Kidney (tissue), 22 donors: ENCODE measurements at places on chromosomes 3 and 15. TPM values are rescaled to one million over a fixed set of nuclear protein-coding genes. Genes with fewer than 3 reads are reported as not detected.

DNA sequence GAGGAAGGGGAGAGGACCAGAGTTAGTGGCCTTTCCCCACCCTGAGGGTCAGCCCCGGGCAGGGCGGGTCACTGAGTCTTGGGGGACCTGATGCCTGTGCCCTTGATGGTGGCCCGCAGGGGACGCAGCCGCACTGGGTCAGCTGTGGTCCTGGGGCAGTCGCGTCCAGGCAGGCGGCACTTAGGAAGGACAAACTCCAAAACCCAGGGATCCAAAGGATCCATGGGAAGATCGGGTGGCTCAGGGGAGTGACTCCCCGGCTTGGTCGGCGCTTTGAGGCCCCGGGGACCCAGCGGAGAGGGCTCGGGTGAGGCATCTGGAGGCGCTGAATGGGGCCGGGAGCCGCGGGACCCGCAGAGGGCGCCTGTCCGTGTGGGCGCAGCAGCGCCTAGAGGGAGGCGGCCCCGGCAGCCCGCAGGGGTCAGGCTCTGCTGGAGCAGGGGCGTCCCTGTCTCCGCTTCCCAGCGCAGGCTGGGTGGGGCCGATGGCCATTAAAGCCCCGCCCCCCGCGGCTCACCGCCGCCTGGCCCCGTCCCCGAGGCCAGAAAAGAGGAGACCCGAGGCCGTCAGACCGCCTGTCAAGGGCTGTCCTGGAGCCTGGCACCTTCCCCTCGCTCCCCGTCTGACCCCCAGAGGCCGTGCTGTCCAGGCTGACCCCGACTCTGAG, 17.5 kb downstream of the CIDEC start:
- DNase-seq, result peak; percentile 79

The PRSS50 gene
- 0.35 TPM for total RNA-seq

DNA sequence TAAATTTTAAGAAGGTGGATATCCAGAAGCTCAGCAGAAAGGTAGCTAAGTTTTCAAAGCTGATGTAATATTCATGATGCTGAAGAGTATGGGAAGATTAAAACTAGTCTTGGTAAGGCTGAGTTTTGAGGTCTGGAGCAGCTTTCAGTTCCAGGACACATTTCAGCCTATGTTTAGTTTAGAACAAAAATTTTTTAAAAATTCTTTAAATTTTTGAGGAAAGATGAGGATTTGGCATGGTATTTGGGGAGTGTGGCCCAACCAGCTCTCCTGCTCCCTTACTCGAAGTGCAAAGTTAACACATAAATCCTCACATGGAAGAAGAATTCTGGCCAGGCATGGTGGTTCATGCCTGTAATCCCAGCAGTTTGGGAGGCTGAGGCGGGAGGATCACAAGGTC, 1039.1 kb downstream of the NAALADL2 start:
- no peak for DNase-seq

DNA sequence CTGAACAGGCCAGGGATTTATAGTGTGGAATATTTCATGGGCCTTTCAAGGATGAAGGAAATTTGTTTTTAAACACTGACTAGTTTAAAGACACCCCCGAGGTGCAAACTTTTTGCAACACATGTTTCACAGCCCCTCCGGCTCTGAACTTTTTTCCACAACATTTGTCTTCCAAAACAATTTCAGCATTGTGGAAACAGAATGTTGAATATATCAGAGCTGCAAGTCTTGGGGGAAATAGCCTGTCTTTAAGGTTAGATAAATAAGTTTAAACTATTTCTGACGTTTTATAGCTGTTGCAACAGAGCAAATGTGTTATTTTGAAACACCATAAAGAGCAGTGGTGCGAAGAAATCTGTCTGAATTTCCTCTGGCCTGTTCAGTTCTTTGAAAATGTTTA, 229.2 kb upstream of the GOLGA6L4 start:
- peak; percentile 16 for DNase-seq

DNA sequence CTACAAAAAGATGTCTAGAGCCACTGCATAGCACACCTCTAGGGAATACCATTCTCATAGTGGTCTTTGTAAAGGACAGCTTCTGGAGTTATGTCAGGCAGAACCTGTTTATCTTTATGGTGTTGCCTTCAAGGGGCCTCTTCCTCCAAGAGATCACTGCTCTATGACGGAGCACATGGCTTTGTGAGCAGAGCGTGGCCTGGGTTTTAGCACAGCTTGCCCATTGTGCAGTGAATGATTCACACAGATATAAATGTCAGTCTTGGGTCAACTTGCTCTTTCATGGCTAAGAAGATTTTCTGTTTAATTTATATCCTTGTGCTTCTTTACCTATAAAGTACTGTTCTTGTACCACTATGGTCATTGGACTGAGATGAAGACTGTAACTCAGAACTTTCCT, 41.5 kb upstream of the RBMS3 start:
- no peak for DNase-seq

DNA sequence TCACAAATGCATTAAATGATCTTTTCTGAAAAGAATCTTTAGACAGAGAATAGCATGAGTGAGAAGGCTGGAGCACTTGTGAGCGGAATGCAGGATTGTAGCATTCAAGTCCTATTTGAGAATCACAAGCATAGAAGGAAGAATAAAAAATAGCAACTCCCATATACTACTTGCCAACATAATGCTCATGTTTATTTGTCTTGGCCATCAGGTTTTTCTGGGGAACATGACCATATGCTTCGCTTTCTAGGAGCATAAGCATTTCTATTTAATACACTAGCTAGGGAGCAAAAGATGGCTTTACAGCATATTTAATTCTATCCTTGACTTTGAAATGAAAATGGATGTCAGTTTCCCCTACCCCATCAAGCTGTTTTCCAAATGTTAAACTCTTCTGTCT, 170.3 kb upstream of the MITF start:
- DNase-seq, result no peak

The ANKRD63 gene
- total RNA-seq, result not detected

DNA sequence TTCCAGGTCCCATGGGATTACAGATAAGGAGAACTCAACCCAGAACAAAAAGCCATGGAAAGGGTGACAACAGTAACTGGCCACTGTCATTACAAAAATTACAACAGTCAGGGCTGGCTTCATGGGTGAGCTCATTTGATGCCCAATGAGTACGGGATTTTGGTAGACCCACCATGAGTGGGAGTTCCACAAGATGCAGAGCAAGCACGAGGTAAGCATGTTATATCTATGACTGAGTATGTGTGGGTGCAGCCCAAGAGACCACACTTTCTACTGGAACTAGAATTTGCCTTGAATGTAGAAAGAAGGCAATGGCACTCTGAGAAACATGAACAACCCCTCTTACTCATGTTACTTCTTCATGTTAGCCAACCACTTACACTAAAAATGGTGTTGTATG, 83.3 kb downstream of the IGF2BP2 start:
- DNase-seq, result no peak

DNA sequence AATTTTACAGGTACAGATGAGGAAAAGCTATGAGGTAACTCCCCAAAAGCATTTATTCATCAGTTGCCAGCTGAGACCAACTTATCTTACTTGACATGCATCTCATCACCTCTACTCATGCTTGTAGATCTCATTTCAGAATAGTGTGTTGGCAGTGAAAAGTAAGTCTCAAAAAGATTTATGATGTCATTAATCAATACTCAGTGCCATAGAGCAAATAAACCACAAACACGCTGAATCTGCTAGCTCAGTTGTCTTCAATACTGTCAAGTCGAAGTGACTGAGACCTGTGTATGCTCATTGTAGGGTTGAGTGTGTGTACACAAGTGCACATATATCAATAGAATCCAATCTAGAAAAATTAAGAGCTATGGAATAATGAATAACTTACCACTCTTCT, 413.5 kb downstream of the CNTN3 start:
- no peak for DNase-seq

DNA sequence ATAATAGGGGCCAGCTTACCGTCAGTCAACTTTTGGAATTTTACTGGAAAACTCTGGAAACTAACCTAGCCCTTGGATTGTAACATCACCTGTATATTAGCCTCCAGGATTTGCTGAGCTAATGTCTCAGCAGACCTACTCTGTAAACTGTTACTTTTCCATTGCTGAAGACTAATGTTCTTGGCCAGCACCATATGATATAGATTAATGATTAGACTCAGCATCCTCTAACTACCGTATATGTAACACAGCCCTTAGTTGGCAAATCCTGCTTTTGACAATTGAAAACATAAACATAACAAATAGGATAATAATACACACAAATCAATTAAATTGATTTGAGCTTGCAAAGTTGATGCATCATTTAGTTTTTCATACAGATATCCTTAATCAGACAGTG, 26.6 kb upstream of the GBE1 start:
- no peak for DNase-seq

- DNase-seq, result no peak
Observed at GRCh38 chr3:13045904-13046568, 27.2 kb downstream of the IQSEC1 start.

The DLG1 gene
- 101 TPM for total RNA-seq

GRCh38 chr3:18420555-18420954, 4.6 kb downstream of the SATB1 start:
- no peak for DNase-seq

GRCh38 chr15:42375941-42376340, 16.6 kb downstream of the CAPN3 start:
- no peak for DNase-seq

DNA sequence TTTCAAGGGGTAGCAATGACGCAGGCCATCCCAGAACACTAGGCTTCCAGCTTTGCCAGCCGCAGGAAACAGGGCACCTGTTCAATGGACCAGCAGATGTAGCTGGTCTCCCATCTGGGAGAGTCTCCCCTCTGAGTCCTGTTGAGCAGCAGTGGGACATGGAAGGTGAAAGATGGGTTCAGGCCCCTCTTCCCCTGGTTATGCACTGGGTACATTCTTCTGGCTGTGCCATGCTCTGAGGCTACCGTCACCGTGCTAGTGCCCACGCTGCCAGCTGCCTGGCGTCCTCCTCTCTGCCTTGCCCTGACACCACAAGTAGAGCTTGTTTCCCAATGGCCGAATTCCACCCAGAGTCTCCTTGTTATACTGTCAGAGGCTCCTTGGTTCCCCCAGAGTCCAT, 63.1 kb downstream of the TLE3 start:
- DNase-seq, result no peak

GRCh38 chr3:32685543-32686185, 676 bp downstream of the CNOT10 start:
- no peak for DNase-seq

GRCh38 chr3:188108703-188109412, 45.1 kb upstream of the LPP start:
- DNase-seq, result no peak

DNA sequence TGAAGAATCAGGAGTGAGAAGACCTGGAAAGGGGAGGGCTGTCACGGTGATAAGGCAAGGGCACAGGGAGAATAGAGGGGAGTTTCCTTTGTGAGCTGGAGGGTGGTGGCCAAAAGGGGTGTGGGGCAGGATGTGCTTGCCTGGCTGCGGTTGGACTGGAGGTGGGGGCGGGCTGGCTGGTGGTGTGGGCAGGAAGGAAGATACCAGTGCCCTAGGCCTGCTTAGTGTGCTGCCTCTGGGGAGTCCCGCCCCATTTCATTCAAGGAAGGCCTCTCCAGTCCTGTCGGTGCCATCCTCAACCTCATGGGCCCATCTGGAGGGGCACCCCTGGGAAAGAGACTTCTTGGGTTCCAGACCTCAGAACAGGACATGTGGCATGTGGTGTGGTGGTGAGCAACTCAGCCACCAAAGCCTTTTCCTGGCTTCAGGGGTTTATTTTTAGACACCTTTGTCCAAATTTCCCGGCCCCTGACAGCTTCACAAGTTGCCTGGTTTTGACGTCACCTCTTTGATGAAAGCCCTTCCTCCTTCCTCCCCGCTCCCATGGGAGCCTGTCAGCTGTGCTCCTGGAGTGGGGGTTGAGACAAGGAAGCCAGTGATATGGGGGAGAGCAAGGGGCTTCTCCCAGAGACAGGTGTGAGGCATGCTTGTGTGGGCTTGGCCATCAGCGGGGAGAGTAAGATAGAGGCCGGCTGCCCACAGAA, 15.6 kb downstream of the TEX264 start:
- DNase-seq, result peak; percentile 50

DNA sequence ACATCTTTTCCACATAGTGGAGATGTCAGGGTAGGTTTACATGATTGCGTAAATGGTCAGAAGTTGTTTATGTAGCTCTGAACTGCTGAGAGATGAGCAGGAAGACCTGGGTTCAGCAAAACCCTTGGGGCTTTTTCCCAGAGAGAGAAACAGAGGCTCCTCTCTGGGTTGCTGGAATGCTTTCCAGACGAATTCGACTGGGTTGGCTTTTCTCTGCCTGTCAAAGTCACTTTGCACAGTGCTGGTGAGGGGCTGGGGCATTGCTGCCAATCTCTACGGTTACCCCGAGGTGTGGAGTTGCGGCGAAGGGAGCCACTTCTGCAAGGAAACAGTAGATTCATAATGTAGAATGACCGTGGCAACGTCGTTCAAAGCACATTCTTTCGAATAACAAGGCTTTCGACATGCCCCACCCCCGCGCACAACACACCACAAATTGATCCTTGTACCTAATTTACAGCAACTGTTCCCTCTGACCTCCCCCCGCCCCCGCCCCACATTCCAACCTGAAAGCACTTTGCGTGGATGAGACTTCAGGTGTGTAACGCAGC, 950 bp upstream of the CNTN4 start:
- no peak for DNase-seq

DNA sequence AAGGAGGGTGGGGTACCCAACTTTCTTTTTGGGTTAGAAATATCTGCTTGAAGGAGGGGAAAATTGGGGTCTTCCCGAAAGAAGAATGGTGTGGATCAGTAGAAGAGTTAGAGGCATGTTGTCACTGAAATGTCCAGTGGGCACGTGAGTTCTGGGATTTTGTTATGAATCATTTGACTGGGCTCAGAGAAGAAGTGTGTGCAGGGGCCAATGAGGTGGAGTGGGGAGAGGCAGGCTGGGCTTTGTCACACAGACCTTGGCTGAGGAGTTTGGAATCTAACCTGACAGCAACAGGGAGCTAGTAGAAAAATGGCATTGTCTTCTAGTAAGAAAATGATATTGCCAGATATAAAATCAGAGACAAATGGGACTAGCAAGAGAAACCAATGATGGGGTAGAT, 436.8 kb downstream of the MFSD1 start:
- no peak for DNase-seq

- no peak for DNase-seq
Observed at GRCh38 chr3:47022641-47023071, 43.2 kb downstream of the NBEAL2 start.

DNA sequence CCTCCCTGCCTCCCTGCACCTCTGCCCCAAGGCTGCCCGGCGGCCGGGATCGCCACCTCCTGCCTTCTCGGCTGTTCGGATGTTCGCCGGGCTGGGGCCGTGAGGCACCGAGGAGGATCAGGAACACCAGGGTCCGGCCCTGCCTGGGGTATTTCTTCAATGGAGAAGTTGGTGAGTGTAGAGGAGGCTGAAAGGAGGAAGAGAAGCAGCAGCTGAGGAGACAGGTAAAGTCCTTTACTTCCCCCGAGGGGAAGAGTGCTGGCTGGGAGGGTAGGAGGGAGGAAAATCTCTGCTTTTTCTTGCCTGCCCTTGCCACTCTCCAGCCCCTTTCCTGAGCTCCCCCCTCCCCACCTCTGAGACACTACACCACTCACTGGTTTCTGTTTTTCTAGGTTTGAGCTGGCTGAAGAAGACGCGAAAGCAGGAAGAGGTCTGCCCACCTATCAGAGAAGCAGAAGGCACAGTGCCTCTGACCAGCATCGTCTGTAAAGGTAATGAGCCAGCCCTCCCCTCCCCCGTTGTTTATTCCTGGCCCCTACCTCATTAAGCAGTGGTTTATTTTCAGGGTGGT, 519 bp downstream of the ASB7 start:
- DNase-seq, result peak; percentile 66

The KLF15 gene
- 22.9 TPM for total RNA-seq
